Mucosa of gallbladder (tissue), 1 donor: ENCODE measurements at places on chromosomes 5 and 9.
A peak's percentile ranks its signal among the peaks of the same experiment; 100 is the strongest.

- peak; percentile 82 for DNase-seq
Measured at GRCh38 chr5:170757182-170757601, 26.3 kb upstream of the GABRP start.

DNA sequence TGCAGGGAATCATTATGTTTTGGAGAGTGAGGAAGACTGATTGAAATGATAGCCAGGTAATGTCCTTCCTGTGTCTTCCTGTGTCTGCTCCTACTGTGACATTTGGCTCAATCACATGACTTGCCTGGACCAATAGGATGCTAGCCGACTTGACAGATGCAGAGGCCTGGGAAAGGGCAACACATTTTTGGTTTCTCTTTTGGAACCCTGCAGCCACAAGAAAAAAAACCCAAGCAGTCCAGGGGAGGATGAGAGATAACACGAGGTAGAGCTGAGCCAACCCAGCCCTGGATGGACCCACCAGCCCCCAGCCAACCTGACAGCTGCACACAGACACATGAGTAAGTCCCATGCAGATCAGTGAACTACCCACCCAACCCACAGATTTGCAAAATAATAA, 256.1 kb upstream of the SMARCA2 start:
- DNase-seq, result no peak

DNA sequence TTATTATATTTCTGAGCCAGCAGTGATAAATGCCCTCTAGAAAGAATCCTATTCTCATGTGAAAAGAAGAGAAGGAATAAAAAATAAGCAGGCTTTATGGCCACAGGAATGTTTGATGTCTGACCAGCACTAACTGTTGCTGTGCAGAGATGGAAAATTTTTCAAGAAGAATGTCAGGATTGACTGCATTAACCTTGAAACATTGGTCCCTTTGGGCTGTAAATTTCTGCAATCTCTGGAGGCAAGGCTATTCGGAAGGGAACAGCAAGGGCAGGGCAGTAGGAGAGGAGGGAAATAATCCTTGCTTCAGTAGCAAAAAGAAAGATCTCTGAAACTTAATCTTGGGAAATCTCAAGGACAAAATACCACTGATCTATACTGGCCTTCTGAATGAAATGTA, 415.2 kb downstream of the DNAH5 start:
- no peak for DNase-seq

DNA sequence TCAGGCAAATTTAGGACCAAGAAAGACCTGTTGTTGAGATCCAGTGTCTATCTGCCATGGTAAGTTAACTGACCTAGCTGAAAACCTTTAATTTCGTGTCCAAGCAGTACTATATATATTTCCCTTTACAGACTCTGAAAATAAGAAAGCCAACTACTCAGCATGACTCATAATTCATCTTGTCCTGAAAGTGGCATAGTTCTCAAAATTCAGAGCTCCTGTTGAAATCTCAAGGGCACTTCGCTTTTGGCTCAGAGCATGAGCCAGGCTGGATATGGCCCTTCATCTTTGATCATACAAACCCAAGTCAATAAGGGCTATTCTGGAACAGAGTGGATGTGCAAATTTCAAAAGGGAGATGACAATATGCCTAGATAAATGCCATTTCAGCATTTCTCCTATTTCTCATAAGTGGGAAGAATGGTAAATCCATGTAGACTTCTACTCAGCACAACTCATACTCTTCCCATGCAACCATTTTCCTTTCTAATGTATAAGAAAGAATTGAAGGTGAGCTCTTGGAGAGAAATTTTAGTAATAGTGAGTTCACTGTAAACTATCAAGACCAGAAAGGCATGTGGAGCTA, 567.9 kb upstream of the DAB2 start:
- DNase-seq, result no peak

DNA sequence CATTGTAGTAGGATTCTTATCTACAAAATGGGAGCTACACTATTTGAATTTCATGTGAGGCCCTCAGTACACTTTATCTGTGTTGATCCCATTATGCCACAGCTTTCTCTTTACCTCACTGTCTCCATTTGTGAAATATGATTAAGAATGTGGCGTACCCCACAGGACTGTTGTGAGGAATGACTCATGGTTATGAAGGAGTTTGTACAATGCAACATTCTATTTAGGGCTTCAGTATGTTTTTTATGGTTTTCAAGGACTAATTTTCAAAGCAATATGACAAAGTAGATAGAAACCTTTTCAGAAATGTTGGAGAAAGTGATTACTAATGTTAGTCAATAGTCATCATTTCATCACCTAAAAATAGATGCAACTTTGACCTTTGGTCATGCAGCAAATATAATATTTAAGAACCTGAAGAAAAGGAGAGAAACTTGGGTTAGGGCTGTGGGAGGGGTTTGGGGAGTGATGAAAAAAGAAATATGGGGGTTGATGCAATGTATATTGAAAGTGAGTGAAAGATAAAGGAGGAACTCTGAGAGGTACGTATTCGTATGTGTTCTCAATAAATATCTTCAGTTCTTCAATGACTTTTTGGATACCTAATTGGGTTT, 53.7 kb upstream of the PIP5K1B start:
- no peak for DNase-seq

DNA sequence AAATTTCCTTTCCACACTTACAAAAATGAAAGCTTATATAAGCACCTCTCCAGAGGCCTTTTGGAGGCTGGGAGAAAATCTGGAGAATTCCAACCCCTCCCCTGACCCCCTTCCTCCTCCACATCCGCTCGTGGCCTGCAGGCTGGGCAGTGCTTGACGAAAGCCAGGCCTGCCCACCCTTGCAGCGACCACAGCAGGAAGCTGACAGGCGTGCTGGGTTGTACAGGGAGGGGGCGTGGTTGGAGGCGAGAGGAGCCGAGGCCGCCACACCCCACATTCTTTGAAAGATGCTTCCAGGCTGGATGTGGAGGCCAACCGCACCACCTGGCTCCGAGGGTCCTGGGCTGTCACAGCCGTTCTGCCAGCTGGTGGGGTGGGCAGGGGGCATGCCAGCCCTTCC, 47.8 kb upstream of the IER5L start:
- peak; percentile 81 for DNase-seq

DNA sequence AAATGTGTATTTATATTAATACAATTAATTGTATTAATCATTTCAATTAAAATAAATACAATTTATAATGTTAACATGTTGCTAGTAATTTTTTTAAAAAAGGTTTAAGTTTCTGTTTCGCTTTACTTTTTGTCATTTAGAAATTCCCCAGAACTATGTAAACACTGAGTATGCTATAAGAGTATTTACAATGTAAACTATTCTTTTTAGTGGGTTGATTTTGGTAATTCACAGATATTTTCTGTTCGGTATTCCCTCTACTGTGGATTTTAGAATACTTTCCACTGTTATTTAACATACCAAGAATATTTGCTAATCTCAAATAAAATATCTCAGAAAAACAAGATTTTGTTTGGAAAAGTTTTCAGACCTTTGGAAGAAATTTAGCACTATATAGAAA, 1564.4 kb downstream of the EFNA5 start:
- no peak for DNase-seq

DNA sequence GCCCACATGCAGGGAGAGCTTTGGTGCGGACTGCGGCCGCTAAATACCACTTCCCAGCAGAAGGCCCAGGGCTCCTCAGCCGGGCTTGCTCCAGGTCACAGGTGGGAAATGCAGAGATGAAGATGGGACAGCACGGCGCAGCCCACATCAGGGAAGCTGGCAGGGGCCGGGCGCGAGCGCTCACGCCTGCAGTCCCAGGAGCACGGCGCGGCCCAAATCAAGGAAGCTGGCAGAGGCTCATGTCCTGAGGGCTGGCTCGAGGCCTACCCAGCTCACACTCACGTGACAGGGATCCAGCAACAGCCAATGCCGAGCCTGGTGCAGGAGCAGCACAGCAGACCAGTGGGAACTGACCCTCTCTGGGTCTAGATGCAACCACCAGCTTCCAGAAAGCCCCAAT, 16.3 kb downstream of the LPCAT1 start:
- no peak for DNase-seq

DNA sequence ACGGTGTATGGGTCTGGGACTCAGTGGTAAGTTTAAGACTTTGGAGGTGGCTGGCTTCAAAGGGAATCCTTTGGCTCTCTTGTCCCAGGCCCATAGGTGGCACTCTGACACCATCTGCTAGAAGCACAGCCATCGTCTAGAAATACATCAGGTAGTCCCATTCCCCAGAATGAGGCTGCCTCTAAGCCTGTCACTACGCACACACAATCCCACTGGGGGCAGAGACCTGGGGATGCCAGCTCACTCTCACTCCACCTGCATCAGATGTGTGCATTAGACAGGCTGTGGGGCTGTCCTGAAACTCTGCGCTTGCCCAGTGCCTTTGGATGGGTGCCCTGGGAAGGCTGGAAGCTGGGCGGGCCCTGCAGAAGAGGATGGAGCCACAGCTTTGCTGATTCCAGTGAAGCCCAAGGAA, 127.5 kb upstream of the PANK3 start:
- peak; percentile 18 for DNase-seq

GRCh38 chr5:25481463-25481862, 836.7 kb upstream of the CDH10 start:
- DNase-seq, result no peak

DNA sequence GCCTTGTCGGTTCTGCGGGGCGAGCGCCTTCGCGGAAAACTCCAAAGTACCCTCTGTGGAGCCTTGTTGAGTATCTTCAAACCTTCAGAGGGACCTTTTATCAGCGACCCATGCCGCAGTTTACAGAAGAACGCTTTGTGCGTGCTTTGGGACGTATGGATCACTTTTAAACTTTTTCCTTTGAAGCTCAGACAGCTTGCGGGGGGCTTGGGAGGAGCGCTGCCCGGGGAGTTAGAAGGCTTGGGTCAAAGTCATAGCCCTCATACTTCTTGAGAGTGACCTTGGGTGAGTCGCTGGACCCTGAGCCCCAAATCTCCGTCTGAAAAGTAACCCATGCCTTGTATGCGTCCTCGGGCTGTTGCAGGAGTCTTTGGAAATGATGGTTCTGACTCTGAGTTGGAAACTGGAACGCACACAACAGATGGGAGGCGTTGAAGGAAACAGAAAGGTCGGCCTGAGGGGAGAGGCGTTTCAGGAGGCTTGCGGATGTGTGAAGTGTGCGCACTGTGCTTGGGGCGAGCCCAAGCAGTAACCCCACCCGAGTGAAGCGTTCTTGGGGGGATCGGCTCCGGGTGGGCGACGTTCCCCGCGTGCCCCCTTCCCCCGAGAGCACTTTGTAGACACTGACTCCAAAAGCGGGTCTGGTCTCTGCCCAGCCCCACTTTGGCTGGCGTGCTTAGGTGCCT, 661 bp upstream of the SLC25A51 start:
- no peak for DNase-seq

DNA sequence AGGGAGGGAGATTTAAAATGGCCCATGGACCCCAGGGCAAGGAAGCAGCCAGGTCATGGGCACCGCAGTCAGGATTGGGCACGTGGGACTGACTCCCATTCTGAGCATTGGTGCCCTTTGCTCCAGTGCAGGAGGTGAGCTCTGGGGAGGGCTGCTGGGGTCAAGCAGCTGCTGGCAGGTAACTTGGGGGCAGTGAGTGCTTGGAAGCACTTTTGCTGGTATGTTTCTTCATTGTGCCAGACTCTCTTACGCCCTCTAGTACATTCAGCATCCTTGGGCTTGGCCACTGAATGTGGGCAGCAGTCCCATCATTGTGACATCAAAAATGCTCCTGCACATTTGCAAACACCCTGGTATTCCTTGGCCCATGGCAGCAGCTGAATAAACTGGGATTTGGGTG, 32.7 kb downstream of the PRRC2B start:
- no peak for DNase-seq

GRCh38 chr5:4735261-4735660, 404.9 kb upstream of the ADAMTS16 start:
- no peak for DNase-seq

DNA sequence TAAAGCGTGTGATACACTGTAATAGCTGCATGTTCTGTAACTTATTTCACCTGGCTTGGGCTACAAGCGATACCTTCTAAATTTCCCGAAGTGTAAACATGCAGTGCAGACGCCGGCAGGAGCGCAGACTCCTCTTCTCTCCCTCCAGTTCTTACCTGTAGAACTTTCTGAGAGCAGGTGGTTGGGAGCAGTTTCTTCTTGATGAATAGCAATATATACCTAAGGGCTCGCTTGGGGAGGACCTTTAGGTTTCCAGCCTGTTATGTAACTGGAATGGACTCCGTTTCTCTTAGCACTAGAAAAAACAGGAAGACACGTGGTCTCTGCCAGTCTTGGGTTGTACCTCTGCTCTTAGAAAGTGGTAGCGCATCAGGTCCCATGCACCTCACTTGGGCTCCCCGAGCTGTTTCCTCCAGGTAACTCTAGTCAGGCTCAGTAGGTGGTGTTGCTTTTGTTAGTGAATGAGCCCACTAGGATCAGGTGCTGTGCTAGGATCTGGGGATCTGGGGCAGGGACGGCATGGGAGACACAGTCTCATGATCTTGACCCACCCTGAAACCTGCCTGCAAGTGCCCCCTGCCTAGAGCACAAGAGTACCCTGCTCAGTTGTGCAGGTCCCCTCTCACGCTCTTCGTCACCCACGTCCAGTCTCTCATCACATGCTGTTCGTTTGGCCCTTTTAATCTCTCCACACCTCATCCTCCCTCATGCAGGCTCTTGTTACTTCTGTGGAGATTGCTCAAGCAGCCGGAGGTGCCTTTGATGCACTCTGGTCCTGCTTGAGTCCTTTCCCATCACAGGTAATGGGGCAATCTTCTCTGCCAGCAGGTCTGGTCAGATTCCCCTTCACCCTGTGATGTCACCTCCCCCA, 2.8 kb downstream of the TENT4A start:
- DNase-seq, result peak; percentile 10

DNA sequence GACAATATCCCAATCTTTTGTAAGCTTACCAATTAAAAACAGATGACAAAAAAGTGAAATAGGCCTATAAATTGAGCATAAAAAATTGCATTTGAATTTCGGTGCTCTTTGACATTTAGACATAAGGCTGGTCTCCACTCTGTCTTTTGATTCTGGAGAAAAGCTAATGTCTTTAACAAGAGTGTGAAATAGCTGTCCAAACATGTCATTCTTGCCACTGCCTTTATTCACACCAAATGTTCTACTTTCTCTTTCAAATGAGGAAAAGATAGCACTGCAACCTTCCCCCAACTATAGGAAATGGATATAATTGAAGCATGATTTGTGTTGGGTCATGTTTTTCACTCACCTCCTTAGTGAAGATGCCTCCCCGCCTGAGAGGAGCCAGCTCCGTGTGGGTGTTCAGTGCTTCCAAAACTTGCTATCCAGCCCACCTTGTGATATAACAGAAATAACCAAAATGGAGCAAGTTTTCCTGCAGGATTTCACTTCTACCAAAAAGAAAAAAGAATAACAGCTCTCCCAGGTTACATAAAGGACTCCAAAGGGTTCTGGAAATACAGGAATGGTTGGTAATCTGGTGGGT, 55.2 kb upstream of the STK32A start:
- DNase-seq, result no peak

DNA sequence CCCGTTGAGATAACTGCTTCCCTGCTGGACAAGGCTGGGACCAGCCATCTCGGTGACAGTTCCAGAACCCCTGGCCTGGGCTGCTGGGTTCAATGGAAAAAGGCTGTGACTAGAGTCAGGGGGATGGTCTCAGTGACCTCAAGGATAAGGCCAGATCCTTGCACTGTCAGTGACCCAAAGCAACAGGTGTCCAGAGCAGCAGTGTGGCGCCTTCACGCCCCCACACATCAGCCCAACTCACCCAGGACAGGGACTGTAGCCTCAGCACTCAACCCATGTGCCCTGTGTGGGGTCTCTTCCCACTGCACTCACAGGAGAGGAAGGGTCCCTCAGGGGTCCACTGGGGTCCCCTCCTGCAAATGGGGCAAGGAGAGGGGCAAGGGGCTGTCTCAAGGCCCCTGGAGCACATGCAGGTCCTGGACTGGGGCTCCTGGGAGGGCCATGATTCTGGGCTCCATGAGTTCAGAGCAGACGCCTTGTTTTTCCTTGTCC, 698 bp upstream of the LCN2 start:
- DNase-seq, result no peak

- DNase-seq, result no peak
Measured at GRCh38 chr9:108521063-108521590, 334.7 kb downstream of the ACTL7B start.
